ENCODE measurements at places on chromosomes 4 and X.
A peak's percentile ranks its signal among the peaks of the same experiment; 100 is the strongest.

GRCh38 chrX:18098763-18099162 is 121.9 kb downstream of the BEND2 start:
- no peak for DNase-seq

DNA sequence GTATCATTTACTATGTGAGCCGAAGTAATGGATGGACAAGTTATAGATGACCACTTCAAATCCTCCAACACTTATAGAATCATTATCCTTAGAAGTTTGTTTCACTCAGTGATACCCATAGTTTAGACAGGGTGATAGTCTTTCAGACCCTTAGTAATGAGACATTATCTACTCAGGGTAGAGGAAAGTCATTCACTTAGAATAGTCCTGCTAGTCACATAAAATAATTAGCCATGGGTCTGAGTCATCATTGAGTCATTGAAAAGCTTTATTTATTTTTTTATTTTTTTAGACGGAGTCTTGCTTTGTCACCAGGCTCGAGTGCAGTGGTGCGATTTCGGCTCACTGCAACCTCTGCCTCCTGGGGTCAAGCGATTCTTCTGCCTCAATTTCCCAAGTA is 321.7 kb upstream of the FSTL5 start:
- no peak for DNase-seq

- DNase-seq, result no peak
Measured at GRCh38 chr4:56186808-56187523, 200.3 kb downstream of the AASDH start.

DNA sequence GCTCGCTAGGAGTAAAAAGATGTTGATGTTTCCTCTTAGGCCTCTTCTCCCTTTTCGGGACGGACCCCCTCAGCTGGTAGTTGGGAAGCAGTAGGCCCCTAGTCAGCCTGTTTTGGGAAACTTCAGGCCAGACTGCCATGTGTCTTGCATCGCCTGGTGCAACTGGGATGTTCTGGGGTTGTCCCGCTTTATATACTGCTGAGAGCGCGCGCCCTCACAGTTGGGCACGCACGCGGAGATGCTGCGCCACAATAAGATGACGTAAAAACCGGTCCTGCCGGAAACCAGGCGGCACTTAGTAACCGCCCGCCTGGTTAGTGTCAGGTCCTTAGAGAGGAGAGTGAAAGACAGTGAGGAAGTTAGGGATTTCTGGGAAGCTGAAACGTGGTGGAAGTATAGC is 231.3 kb upstream of the CT83 start:
- DNase-seq, result no peak

- DNase-seq, result no peak
Measured at GRCh38 chrX:16457239-16457638, 192.7 kb upstream of the S100G start.

DNA sequence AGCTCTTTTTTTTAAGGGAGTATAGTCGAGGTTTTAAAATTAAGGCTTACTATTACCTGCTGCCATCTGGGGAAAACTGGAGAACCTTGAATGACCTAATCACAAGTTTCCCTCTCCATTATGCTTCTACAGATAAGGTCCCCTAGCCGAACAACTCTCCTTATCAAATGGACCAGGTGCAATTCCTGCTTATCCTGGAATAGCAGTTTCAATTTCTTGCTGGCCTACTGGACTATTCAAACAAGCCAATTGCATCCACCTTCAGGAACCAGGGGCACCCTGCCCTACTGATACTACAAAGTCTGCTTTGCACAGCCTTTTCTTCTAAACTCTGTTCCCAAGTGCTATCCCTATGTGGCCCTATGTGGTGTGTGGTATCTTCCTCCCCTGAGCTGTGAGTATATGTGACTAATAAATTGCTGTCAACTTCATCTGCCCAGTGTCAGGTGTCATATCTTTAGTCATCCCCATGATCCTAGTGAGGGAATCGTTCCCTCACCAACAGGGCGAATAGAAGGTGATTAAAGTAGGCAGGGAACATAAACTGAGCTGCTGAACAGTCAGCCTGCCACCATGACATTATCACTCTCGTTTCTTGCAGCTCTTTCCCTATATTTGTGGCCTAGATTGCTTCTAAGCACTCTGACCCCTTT is 128.5 kb downstream of the ATG4A start:
- DNase-seq, result no peak

GRCh38 chr4:142440093-142440492 is 406.0 kb downstream of the INPP4B start:
- DNase-seq, result no peak

GRCh38 chr4:161486461-161486860 is 677.3 kb downstream of the FSTL5 start:
- no peak for DNase-seq

GRCh38 chr4:8093587-8094274 is 64.9 kb downstream of the ABLIM2 start:
- DNase-seq, result no peak

- no peak for DNase-seq
Measured at GRCh38 chr4:141465171-141465570, 171.2 kb upstream of the IL15 start.

GRCh38 chrX:134186362-134187121 is 50.4 kb upstream of the CCDC160 start:
- no peak for DNase-seq

GRCh38 chr4:143405075-143405730 is 68.5 kb downstream of the GAB1 start:
- no peak for DNase-seq

DNA sequence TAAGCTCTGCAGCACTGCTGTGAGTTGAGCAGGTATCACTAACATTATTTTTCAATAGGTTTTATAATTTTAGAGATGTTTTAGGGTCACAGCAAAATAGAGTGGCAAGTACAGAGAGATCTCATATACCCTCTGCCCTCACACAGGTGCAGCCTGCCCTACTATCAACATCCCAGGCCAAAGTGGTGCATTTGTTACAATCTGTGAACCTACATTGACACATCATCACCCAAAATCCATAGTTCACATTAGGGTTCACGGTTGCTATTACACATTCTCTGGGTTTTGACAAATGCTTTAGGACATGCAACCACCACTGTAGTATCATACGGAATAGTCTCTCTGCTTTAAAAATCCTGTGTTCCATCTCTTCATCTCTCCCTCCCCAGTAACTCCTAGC is 173.1 kb downstream of the DHX15 start:
- DNase-seq, result no peak

GRCh38 chr4:178293601-178294000 is 851.4 kb upstream of the AGA start:
- no peak for DNase-seq

GRCh38 chr4:4860600-4861389 is 1.3 kb downstream of the MSX1 start:
- DNase-seq, result no peak

DNA sequence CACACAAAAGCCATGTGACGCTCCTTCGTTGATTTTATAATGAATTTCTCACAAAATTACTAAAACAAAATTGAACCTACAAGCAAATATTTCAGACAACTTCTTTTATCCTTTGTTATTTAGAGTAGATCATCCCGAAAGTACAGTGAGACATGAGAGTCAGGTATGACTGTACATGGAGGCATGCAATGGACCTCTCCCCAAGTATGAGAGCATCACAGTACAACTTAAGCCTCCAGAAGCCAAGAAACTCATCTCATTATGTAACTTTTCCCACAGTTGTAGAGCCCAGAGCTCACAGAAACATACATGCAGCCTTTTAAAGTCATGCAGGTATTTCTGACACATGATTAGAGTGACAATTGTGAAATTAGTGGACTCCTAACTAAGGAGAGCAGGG is 167.7 kb downstream of the PAPSS1 start:
- DNase-seq, result no peak

GRCh38 chr4:7987148-7987989 is 47.7 kb upstream of the AFAP1 start:
- DNase-seq, result peak; percentile 57

DNA sequence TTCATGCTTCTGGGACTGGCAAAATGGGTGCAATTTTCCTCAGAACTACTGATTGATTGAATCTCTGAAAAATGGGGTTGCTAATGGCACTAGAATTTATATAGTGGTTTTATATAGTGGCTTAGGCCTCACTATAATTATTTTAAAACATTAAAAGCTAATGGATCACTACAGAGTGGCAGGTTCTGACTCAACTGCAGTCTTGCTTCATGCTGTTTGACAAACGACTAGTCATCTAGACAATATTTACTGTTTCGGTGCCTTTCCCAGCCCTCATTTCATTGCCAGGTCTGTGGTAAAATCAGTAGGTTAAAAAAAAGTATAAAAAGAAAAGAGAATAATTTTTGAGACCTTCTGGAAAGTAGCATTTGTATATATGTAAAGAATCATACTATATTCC is 352.8 kb upstream of the ATOH1 start:
- no peak for DNase-seq

DNA sequence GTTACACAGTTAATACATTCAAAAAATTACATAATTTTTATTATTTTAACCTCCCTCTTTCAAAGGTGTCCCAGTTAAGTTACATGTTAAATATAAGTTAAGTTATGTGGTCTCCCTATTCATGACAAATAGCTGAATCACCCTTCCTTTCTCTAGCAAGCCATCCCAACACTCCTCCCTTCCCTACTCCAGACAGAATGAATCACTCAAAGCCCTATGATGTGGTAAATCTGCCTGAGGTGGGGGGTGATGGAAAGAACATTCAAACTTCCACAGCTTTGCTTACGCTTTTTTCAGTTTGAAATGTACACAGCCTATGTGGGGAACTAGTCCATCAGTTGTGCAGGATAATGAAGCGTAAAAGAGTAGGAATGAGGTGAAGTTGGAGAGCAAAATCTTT is 90.2 kb downstream of the CXCL13 start:
- DNase-seq, result no peak

GRCh38 chr4:124610211-124610610 is 102.3 kb downstream of the ANKRD50 start:
- no peak for DNase-seq

DNA sequence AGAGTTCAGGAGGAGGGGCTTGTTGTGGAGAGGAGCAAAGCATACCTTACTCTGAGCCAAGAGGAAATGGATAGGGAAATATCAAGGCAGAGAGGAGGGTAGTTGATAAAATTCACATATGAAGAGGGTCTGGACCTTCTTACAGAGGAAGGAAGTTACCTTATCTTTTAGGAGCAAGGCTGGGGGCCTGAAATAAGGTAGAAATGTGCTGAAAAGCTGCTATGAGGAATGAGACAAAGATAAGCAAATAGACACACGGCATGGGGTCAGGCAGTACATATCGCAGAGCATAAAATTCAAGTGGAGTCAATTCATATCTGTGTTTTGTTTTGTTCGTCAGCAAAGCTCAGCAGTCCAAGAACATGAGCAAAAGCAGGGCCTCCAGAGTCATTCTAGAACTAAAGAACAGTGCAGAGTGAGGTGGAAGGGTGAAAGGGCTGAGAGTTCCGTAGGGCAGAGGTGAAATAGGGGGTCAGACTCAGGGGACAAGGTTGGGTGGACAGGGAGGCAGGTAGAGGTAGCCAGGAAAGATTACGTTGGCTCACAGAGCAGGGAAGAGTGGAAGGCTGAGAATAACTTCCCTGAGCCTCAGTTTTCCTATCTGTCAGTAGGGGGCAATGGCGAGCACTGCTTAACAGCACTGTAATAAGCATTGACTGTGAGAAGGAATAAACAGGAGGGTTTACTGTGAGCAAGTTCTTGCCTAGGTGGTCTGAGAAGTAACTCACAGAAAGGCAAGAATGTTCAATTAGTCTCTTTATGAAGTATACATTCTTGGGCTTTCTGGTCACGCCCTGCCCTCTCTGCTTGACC is 9.2 kb downstream of the VSIG4 start:
- no peak for DNase-seq

DNA sequence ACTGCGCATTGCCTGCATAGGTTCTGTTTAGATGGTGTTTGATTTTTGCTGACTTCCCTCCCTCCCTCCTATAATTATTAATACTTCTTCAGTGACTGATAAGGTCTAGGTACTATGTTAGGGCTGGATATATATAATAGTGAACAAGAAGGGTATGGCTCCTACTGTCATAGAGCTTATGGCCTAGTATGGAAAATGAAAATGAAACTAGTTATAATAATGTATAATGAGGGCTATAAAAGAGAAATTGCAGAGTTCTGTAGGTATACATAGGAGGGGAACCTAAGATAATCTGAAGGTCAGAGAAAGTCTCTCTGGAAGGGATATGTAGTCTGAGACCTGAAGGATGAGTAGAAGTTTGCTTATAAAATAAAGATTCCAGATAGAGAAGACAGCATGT is 102.1 kb downstream of the DCK start:
- no peak for DNase-seq

GRCh38 chr4:68874507-68874906 is 58.7 kb downstream of the UGT2B10 start:
- DNase-seq, result no peak

- no peak for DNase-seq
Measured at GRCh38 chr4:155624478-155624877, 42.2 kb upstream of the GUCY1A1 start.

Data from NCI-H1048 (cell line).